MCF 10A (cell line): ENCODE measurements at places on chromosomes 12 and 14. TPM values are rescaled to one million over a fixed set of nuclear protein-coding genes. Genes with fewer than 3 reads are reported as not detected.

DNA sequence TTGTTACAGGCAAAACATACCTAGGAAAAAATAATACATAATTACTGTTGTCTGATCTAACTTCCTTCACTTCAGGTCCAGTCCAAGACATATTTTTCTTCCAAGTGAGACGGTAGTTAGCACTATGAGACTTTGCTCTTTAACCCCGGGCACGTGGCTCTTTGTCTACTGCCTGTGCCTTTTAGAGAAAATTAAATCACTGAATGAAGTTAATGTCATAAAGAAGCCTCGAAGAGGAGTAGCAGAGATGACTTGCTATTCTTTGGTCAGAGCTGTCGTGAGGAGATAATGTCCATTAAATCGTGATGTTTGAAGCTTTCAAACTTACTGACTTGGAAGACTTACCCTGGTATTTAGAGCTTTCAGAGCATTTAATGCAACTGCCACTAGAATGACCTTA is 8.7 kb downstream of the TESPA1 start:
- DNase-seq = no peak

DNA sequence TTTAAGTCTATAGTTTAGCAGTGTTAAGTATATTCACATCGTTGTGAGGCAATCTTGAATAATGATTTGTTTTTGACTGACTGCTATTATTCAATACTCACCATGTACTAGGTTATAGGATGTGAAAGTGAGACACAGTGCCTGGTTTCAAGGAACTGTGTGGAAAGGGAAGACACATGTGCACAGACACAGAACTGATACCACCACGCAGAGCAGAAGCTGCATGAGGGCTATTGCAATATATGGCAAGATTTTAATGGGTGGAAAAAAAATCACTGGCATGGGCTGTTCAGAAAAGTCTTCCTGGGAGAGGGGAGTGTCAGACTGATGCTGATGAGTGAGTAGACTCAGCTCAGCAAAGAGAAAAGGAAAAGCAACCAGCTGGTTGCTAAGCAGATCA is 10.4 kb downstream of the SLC7A8 start:
- no peak for DNase-seq

- peak; percentile 19 for DNase-seq
Measured at GRCh38 chr14:100988011-100988410, 84.5 kb upstream of the RTL1 start.

- no peak for DNase-seq
Measured at GRCh38 chr12:122412851-122413433, 9.5 kb downstream of the CLIP1 start.

DNA sequence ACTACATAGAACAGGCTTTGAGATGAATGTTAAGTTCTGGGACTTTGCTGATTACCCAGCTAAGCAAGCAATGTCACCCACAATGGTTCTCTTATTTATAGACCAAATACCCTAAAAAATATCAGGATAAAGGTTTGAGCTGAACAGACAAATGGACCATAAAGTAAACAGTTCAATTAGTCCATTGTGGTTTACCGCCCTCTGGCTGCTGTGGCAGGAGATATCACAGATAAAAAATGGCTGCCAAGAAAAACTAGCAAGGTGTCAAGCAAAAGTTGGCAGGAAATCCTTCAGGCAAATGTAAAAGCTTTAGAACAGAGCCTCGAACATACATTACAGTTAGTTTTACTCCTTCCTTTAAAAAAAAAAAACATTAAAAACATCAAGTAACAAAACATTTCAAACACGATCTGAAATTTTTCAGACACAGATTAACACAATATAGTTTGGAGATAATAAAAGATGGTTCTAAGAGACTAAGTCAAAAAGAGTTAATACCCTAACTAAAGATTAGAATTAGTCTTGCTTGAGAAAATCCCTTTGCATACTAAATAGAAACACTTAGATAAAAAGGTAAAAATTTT is 41.3 kb downstream of the MED13L start:
- peak; percentile 74 for DNase-seq

DNA sequence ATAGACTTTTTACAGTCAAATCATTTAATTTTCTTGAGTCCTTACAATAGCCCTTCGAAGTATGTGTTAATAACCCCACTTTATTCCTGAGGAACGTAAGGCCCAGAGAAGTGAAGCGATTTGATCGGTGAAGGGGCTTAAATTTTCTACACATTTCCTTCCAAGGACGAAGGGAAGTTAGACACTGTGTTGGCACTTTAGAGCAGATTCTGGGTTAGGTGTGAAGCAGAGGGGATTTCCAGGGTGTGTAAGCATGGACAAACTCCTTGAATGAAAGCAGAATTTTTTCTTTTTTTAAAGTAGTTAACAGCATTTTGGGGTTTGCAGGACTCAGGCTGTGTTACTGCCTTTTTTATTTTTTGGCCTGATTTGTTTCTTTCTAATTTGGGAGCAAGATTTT is 38.9 kb downstream of the PRORP start:
- DNase-seq = peak; percentile 38

DNA sequence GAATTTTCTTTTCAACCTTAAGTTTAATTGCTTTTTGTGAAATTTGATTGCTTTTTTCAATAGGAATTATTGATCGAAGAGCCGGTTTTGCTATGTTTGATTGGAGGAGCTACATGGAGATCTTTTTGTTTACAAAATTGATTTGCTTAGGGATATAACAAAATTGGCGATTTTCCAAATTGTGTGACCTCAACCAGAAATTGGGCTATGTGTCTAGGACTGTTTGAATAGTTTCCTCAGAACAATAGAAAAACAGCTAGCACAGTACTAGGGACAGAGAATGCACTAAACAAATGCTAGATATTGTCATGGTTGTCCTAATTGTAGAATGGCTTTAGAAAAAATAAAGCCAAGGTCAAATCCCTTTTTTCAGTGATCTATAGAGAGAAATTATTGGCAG is 2.4 kb downstream of the SLC17A8 start:
- DNase-seq = no peak

- no peak for DNase-seq
Measured at GRCh38 chr14:93685121-93685895, 103.0 kb downstream of the PRIMA1 start.

- DNase-seq = no peak
Measured at GRCh38 chr12:108282676-108283075, 56.4 kb downstream of the CMKLR1 start.

DNA sequence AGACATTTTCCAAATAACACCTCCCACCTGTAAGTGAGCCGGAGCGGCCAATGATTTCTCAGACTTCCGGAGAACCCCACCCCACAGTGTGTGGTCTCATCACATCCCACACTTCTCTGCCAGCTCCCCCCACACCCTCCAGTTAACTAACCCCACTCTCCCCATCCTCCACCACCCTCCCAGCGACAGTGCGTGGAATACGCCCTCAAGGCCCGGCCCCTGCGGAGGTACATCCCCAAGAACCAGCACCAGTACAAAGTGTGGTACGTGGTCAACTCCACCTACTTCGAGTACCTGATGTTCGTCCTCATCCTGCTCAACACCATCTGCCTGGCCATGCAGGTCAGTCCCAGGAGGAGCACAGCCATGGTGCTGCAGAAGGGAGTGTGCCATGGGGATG is 184.4 kb upstream of the FKBP4 start:
- no peak for DNase-seq

EML1 gene
- total RNA-seq = 9.5 and 11.6 TPM in 2 replicates

OTX2 gene
- total RNA-seq = not detected in 2 replicates

NANOG gene
- not detected in 2 replicates for total RNA-seq

GNB3 gene
- 0.47 TPM in 1 of 2 replicates, not detected in the other for total RNA-seq

BRI3BP gene
- total RNA-seq = 11.9 and 16.0 TPM in 2 replicates

HIP1R gene
- 41.6 and 44.6 TPM in 2 replicates for total RNA-seq

VRTN gene
- not detected in 2 replicates for total RNA-seq
